ENCODE measurements at places on chromosomes 5 and 9. TPM values are rescaled to one million over a fixed set of nuclear protein-coding genes. Genes with fewer than 3 reads are reported as not detected.

Gene OGN
- 1,092 TPM for total RNA-seq

Gene LHX6
- 0.99 TPM for total RNA-seq

Gene BTNL8
- 0.11 TPM for total RNA-seq

Gene RASEF
- 3.3 TPM for total RNA-seq

Gene OMD
- total RNA-seq = 76.5 TPM

Gene ANGPTL2
- total RNA-seq = 22.1 TPM

Gene DENND1A
- total RNA-seq = 30.5 TPM

- no peaks in the 10 kb centered on the region for H3K27me3 ChIP-seq
- no peak overlapping the region for H3K27ac ChIP-seq
- no peaks in the 10 kb centered on the region for H3K36me3 ChIP-seq
- H3K4me3 ChIP-seq = no peak overlapping the region
- DNase-seq = no peak
Observed at GRCh38 chr5:125848751-125849150, 574.5 kb upstream of the GRAMD2B start.

- H3K36me3 ChIP-seq = no peaks in the 10 kb centered on the region
- no peaks in the 10 kb centered on the region for H3K4me1 ChIP-seq
- H3K27ac ChIP-seq = peak overlapping the region; percentile 63
- no peaks in the 10 kb centered on the region for H3K27me3 ChIP-seq
- H3K4me3 ChIP-seq = no peak overlapping the region
- DNase-seq = no peak
Observed at GRCh38 chr5:126334760-126335159, 88.4 kb upstream of the GRAMD2B start.

GRCh38 chr9:34322899-34323591 is 6.0 kb downstream of the KIF24 start:
- no peaks in the 10 kb centered on the region for H3K4me1 ChIP-seq
- no peak overlapping the region for H3K27ac ChIP-seq
- H3K36me3 ChIP-seq = peaks cover 7% of the 10 kb centered on the region
- no peaks in the 10 kb centered on the region for H3K27me3 ChIP-seq
- no peak overlapping the region for H3K4me3 ChIP-seq

DNA sequence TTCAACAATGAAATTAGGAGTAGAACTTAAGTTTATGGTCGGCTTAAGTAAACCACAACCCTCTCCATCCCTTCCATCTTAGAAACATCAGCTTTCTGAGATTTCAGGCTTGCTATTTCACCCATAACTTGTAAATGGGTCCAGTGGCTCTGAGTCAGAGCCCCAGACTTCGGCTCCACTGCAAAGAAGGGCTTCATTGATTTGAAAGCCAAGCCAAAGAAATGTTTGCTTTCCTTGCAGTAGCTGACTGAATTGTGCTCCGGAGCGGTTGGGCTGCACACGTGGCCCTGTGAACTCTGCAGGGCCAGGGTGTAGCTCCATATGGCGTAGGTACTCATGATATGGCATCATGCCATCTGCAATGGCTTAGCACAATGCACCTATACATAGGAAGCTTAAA is 57.0 kb downstream of the NREP start:
- H3K27me3 ChIP-seq = no peaks in the 10 kb centered on the region
- no peak overlapping the region for H3K4me3 ChIP-seq
- no peak for DNase-seq
- peaks cover 4% of the 10 kb centered on the region for H3K4me1 ChIP-seq

GRCh38 chr5:69093771-69094482 is at the start of gene SLC30A5:
TSS of gene SLC30A5 (plus strand) at chr5:69094014. CDS start at chr5:69094256, 242 bp downstream.
- peak within 1 kb of the TSS; percentile 78 for H3K4me3 ChIP-seq
- H3K36me3 ChIP-seq = peaks cover 17% of the 10 kb centered on the region
- peak; percentile 100 for DNase-seq
- peaks cover 16% of the 10 kb centered on the region for H3K4me1 ChIP-seq
- peak within 1 kb of the TSS; percentile 78 for H3K27ac ChIP-seq

DNA sequence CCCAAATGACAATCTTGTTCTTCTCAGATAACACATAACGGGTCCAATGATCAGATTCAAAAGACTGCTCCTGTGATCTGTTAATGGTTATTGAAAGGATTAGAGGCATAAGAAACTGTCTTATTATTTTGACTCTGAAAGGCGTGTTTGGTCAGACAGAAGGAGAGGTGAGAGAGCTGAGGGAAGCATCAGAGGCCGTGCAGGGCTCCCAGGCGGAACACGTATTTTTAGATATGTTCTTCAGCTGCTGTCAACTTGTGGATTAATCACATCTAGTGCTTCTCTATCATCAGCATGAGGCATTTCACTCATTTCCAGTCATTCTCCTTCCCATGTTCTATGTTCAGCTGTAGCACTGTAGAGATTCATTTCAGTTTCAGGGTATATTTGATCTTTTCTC is 199.8 kb downstream of the MAPKAP1 start:
- H3K4me1 ChIP-seq = no peaks in the 10 kb centered on the region
- DNase-seq = no peak
- H3K4me3 ChIP-seq = no peak overlapping the region
- H3K27me3 ChIP-seq = no peaks in the 10 kb centered on the region
- no peak overlapping the region for H3K27ac ChIP-seq

DNA sequence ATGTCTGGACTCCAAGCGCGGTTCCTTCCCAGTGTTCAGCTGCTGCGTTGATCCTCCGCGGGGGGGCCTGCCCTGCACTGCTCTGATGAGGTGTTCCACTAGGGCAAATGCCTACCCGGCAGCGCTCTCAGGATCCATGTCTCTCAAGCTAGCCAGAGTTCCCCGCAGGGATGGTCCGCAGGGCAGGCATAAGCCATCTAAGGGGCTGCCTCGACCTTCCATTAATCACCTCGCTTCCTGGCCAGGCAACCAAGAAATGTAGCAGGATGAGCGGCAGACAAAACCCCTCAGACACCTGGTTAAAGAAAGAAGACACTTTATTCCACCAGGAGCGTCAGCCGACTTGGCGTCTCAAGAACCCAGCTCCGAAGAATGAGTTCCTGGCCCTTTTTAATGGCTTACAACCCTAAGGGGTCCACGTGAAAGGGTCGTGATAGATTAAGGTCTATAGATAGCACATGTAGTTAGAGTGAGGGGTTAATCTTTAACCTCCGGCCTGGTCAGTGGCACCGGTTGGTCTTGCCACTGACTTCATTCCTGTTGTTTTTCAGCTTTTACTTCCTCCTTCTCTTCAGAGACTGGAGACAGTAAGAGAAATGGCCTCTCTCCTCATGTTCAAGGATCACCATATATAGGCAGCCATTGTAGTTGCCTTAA is 47.2 kb upstream of the COX7C start:
- no peaks in the 10 kb centered on the region for H3K27me3 ChIP-seq
- H3K4me3 ChIP-seq = no peak overlapping the region
- no peaks in the 10 kb centered on the region for H3K4me1 ChIP-seq
- no peaks in the 10 kb centered on the region for H3K36me3 ChIP-seq
- no peak for DNase-seq

- H3K4me3 ChIP-seq = no peak overlapping the region
- no peaks in the 10 kb centered on the region for H3K36me3 ChIP-seq
- H3K27me3 ChIP-seq = no peaks in the 10 kb centered on the region
- no peak for DNase-seq
- no peaks in the 10 kb centered on the region for H3K4me1 ChIP-seq
Observed at GRCh38 chr5:43711496-43711895, 108.5 kb downstream of the NNT start.

DNA sequence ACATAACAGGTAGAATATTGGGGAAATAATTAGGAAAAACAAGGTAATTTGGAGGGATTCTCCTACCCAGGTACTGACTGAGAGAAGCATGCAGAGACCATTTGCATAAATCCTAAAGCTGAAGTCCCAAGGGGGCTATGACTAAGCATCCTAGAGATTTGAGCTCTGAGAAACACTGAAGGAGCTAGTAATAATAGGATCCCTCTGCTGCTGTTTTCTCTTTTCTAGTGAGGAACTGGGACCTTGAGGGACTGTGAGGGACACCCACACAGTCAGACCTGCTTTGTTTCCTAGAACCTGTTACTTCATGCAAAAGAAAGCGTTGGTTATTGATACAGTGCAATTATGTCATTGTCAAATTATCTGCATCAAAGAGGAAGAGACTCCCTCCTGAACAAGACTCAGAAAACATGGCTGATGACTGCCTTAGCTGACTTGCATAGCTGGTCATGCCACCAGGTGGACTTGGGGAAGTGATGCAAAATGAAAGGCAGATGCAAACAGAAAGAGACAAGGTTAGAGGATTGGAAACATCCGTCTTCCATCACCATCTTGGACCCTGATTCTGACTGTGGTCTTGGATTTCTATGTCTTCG is 335.4 kb downstream of the NTRK2 start:
- H3K36me3 ChIP-seq = no peaks in the 10 kb centered on the region
- H3K4me1 ChIP-seq = peaks cover 5% of the 10 kb centered on the region
- H3K27me3 ChIP-seq = no peaks in the 10 kb centered on the region
- no peak overlapping the region for H3K27ac ChIP-seq
- no peak for DNase-seq

- no peaks in the 10 kb centered on the region for H3K36me3 ChIP-seq
- H3K4me1 ChIP-seq = no peaks in the 10 kb centered on the region
- H3K27me3 ChIP-seq = no peaks in the 10 kb centered on the region
- DNase-seq = peak; percentile 66
- no peak overlapping the region for H3K4me3 ChIP-seq
Observed at GRCh38 chr9:91864380-91864779, 85.6 kb downstream of the ROR2 start.

GRCh38 chr9:126497660-126498275 is 116.0 kb upstream of the LMX1B start:
- H3K27ac ChIP-seq = no peak overlapping the region
- no peak for DNase-seq
- peaks cover 49% of the 10 kb centered on the region for H3K36me3 ChIP-seq
- no peak overlapping the region for H3K4me3 ChIP-seq
- H3K27me3 ChIP-seq = peaks cover 3% of the 10 kb centered on the region
- H3K4me1 ChIP-seq = peaks cover 45% of the 10 kb centered on the region

DNA sequence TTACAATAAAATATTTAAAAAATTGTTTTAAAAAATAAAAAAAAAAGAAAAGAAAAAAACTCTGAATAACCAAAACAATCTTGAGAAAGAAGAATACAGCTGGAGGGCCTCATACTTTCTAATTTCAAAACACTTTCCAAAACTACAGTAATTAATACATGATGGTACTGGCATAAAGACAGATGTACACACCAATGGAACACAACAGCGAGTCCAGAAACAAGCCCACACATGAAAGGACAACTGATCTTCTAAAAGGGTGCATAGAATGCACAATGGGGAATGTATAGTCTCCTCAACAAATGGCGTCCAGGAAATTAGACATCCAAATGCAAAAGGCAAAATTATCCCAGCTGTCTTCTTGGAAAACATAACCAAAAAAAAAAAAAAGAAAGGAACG is 99.6 kb downstream of the LURAP1L start:
- H3K36me3 ChIP-seq = no peaks in the 10 kb centered on the region
- H3K27ac ChIP-seq = no peak overlapping the region
- no peak for DNase-seq

- H3K4me3 ChIP-seq = no peak overlapping the region
- DNase-seq = no peak
- H3K4me1 ChIP-seq = peaks cover 4% of the 10 kb centered on the region
- H3K27me3 ChIP-seq = no peaks in the 10 kb centered on the region
- H3K36me3 ChIP-seq = no peaks in the 10 kb centered on the region
Observed at GRCh38 chr5:158970569-158971014, 129.1 kb downstream of the EBF1 start.

GRCh38 chr9:125701351-125701750 is 5.7 kb downstream of the MAPKAP1 start:
- no peaks in the 10 kb centered on the region for H3K4me1 ChIP-seq
- no peaks in the 10 kb centered on the region for H3K36me3 ChIP-seq
- H3K4me3 ChIP-seq = no peak overlapping the region
- no peaks in the 10 kb centered on the region for H3K27me3 ChIP-seq

DNA sequence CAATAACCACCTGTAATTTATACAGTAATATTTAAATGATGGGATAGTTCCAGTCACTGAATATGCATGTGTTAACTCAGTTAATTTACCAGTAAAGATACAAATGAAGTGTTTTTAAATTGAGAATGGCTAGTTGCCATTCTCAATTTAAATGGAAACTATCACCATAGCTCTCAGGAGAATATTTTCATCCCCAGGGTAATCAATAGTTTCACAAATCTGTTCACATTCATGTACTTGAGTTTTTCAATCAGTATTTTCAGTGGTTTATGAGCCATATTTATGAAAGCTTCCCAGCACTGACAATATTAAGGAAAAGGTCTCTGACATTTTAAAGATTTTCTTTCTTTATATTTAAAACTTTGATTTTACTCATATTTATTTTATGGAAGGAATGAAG is 439.3 kb downstream of the MAT2B start:
- no peak overlapping the region for H3K27ac ChIP-seq
- no peaks in the 10 kb centered on the region for H3K4me1 ChIP-seq
- no peak overlapping the region for H3K4me3 ChIP-seq
- no peaks in the 10 kb centered on the region for H3K27me3 ChIP-seq
- DNase-seq = peak; percentile 59

- H3K4me3 ChIP-seq = no peak overlapping the region
- DNase-seq = no peak
- H3K27ac ChIP-seq = no peak overlapping the region
- no peaks in the 10 kb centered on the region for H3K4me1 ChIP-seq
- H3K36me3 ChIP-seq = no peaks in the 10 kb centered on the region
Observed at GRCh38 chr5:98301547-98301946, 471.9 kb upstream of the RGMB start.

DNA sequence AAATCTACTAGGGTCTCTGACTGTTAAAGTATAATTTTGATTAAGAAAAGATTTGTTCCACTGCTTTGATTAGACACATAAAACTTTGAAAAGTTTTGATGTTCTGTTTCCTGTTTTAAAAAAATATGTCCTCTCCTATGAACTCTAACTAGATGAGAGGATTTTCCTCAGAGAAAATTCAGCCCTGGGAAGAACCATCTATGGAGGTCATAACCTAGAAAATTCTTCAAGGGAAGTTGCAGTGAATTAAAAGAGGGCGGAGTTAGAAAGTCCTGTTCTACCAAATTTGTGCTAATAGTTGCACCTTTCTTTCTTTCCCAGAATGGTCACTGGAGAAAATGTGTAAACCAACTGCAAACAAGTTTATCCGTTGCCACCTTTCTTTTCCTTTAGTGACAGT is 27.7 kb downstream of the PIK3R1 start:
- H3K36me3 ChIP-seq = no peaks in the 10 kb centered on the region
- no peak overlapping the region for H3K27ac ChIP-seq
- no peak for DNase-seq

DNA sequence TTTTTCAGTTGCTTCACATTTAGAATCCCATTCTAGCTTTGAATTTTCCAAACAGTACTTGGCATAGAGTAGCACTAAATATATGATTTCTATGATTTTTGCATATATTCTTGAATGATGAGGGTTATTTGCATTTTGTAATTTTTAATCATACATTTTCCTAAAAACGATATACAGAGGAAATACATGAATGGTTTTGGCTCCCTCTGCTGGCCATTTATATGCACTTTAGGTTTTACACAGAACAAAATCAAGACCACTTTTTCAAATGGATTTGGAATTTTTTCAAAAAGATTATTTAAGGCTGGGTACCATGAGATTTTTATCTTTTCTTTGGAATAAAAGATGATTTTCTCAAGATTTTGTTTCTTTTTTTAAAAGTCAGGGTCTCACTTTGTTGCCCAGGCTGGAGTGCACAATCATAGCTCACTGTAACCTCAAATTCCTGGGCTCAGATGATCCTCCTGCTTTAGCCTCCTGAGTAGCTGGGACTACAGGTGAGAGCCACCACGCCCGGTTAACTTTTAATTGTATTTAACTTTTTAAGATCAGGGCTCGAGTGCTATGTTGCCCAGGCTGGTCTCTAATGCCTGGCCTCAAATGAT is 16.7 kb upstream of the COMMD10 start:
- no peaks in the 10 kb centered on the region for H3K36me3 ChIP-seq
- no peaks in the 10 kb centered on the region for H3K4me1 ChIP-seq
- no peak overlapping the region for H3K4me3 ChIP-seq
- no peak overlapping the region for H3K27ac ChIP-seq

GRCh38 chr9:114743446-114743845 is 61.5 kb upstream of the TEX48 start:
- H3K4me1 ChIP-seq = peaks cover 4% of the 10 kb centered on the region
- no peak for DNase-seq
- H3K27me3 ChIP-seq = no peaks in the 10 kb centered on the region
- H3K27ac ChIP-seq = no peak overlapping the region
- no peak overlapping the region for H3K4me3 ChIP-seq

All from spinal cord (tissue), 10 donors.